Activated CD4-positive, alpha-beta T cell treated with anti-CD3 and anti-CD28 coated beads, Interleukin-2, amount 10 ng/mL, durations not matched to agents 7 days and 5 days (primary cell): ENCODE measurements at places on chromosomes 2 and 18. TPM values are rescaled to one million over a fixed set of nuclear protein-coding genes. Genes with fewer than 3 reads are reported as not detected.

- no peaks in the 10 kb centered on the region for H3K36me3 ChIP-seq
- no peak for DNase-seq
- H3K27me3 ChIP-seq: no peaks in the 10 kb centered on the region
- no peak overlapping the region for H3K27ac ChIP-seq
- no peak overlapping the region for H3K4me3 ChIP-seq
Measured at GRCh38 chr2:166282154-166282553, 93.6 kb downstream of the SCN9A start.

DNA sequence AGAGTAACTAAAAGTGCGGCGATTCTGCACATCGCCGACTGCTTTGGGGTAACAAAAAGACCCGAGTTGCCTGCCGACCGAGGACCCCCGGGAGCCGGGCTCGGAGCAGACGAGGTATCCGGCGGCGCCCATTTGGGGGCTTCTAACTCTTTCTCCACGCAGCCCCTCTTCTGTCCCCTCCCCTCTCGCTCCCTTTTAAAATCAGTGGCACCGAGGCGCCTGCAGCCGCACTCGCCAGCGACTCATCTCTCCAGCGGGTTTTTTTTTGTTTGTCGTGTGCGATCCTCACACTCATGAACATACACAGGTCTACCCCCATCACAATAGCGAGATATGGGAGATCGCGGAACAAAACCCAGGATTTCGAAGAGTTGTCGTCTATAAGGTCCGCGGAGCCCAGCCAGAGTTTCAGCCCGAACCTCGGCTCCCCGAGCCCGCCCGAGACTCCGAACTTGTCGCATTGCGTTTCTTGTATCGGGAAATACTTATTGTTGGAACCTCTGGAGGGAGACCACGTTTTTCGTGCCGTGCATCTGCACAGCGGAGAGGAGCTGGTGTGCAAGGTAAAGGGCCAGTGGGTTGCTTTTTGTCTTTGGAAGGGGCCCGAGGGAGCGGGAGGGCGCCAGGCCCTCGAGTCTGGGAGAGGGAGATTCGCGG lies 1.4 kb downstream of the TRIB2 start:
- peak overlapping the region; percentile 94 for H3K27ac ChIP-seq
- H3K4me1 ChIP-seq: peaks cover 61% of the 10 kb centered on the region
- peaks cover 12% of the 10 kb centered on the region for H3K27me3 ChIP-seq
- peak overlapping the region; percentile 95 for H3K4me3 ChIP-seq
- H3K36me3 ChIP-seq: peaks cover 54% of the 10 kb centered on the region
- peak; percentile 33 for DNase-seq

GRCh38 chr2:99512181-99512591 lies 22.4 kb upstream of the REV1 start:
- H3K36me3 ChIP-seq: no peaks in the 10 kb centered on the region
- no peak overlapping the region for H3K4me3 ChIP-seq
- DNase-seq: no peak
- H3K27ac ChIP-seq: no peak overlapping the region

The UGT1A10 gene
- total RNA-seq: not detected

The C2orf92 gene
- 7.4 TPM for total RNA-seq
